ENCODE measurements at places on chromosomes 3 and 15. TPM values are rescaled to one million over a fixed set of nuclear protein-coding genes. Genes with fewer than 3 reads are reported as not detected.

The ECE2 gene
- total RNA-seq, result not detected

The HES1 gene
- total RNA-seq, result 48.2 TPM

The LMCD1 gene
- total RNA-seq, result 101 TPM

The CRYBG3 gene
- total RNA-seq, result 5.2 TPM
